ENCODE measurements at places on chromosomes 5 and 9.

DNA sequence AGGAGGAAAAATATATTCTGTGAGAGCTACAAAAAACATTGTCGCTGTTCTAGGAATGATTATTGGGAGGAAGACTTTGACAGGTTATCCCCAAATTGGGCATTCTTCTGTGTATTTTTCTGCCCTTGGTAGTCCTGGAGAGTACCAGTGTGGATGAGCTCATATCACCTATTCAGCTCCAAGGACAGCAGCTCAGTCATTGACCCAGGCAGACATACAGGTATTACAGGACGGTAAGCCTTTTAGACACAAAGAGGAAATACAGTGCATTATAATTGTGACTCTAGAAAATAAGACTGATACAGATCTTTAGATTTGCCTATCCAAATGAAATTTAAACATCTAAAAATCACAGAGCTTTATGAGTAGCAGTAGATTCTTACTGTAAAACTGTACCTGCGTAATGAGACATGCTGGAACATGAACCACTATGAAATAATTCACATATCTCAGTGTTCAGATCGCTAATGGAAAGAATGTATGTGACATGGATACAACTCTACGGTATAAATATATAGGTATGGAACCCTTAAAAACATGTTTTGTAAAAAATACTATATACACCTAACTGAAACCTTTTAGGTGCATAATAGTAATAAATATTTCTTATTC lies 56.0 kb downstream of the PLK2 start:
- DNase-seq, result no peak

- no peak for DNase-seq
Measured at GRCh38 chr9:121887553-121888437, 205.3 kb downstream of the TTLL11 start.

DNA sequence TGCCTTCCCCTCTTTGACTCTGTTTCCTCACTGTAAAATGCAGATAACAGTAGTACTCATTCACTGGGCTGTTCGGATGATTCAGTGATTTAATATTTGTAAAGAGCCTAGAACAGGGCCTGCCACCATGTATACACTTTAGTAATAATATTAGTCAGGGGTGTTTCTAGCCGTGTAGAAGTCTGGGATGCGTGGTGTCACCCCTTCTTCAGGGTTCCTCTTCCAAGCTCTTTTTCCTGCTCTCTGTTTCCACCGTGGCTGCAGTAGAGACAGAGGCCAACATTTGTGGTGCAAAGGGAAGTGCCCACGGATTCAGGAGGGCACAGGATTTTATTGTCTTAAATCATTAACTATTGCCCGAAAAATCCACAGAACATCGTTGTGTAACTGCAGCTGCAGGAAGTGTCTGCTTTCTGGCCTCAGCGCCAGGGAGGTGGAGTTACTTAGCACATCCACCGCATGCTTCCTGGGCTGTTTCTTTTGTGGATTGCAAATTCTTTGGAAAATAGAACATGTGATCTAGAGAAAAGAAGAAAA lies 61.7 kb downstream of the TRIO start:
- DNase-seq, result peak; percentile 68

- DNase-seq, result no peak
Measured at GRCh38 chr5:132268769-132269551, 11.5 kb downstream of the PDLIM4 start.

- DNase-seq, result peak; percentile 9
Measured at GRCh38 chr9:89872913-89873707, 268.3 kb downstream of the GADD45G start.

DNA sequence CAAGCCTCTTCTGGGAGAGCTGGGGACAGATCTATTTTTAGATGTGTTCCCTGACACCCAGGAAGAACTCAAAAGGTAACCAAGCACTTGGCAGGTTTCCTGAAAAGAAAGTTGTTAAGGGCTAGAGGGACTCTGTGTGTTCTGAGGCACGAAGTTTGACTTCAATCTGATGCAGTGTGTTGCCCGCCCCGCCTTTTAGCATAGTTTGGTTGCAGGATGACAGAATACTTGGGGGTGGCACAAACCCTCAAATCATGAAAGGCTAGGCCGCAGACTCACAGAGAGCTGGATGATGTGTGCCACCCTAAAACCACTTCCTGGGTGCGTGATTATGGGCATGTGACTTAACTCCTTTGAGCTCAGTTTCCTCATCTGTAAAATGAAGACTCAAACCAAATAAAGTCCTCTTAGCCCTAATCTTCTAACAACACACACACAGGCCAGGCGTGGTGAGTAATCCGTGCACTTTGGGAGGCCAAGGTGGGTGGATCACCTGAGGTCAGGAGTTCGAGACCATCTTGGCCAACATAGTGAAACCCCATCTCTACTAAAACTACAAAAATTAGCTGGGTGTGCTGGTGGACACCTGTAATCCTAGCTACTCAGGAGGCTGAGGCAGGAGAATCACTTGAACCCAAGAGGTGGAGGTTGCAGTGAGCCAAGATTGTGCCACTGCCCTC lies 12.8 kb upstream of the NDFIP1 start:
- peak; percentile 28 for DNase-seq
